Activated naive CD4-positive, alpha-beta T cell treated with Interleukin-2 at 50 U/mL for 16 hours (primary cell): ENCODE measurements at places on chromosomes 1 and 21.

- no peak for DNase-seq
Measured at GRCh38 chr1:208643005-208643597, 398.9 kb upstream of the PLXNA2 start.

DNA sequence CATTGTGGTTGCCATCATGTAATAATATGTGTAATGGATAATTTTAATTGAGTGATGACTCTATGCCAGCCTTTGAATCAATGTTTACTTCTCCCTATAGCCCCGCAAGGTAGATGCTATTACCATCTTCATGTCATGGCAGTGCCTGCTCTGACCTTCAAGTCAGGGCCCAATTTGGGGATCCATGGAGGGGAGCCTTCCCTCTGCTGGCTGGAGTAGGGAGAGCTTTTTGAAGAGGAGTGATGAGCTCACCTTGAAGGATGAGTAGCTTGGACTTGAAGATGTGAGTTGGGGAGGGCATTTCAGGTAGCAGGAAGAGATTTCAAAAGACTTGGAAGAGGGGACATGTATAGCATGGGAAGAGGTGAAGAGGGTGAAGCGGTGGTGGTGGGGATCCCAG, 189.2 kb downstream of the FOXD2 start:
- DNase-seq: no peak

DNA sequence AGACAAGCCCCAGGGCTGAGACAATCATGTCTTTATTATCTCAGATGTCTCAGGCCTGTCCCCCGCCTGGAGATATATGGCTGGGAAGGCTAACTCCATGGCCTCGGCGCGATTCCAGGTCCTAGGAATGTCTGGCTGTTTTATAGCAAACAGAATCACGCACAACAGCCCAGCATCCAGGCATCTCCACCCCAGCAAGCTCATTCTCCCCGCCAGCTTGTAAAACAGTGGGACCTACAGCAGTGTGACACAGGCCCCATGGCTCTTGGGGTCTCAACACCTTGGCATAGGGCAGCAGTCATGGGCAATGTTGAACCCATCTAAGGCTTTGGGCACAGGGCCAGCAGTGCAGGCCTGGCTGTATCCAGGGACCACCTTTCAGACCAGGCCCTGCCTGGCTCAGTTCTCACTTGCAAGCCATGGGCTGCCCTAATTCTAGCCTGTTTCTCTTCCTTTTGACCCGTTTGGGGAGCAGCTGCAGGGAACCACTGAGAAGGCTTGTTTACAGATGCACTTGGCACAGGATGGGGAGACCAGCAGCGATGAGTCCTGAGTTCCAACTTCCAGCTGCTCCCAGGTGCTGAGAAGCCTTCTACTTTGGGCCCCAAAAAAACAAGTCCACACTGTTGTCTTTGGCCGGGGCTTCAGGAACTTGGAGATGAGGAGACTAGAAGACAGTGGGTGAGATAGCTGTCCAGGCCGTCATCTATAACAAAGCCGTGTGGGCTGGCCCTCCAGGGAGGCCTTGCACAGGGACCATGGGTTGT, 34.4 kb downstream of the WNT4 start:
- no peak for DNase-seq

- peak; percentile 34 for DNase-seq
Measured at GRCh38 chr1:113811156-113811887, 954 bp downstream of the RSBN1 start.

DNA sequence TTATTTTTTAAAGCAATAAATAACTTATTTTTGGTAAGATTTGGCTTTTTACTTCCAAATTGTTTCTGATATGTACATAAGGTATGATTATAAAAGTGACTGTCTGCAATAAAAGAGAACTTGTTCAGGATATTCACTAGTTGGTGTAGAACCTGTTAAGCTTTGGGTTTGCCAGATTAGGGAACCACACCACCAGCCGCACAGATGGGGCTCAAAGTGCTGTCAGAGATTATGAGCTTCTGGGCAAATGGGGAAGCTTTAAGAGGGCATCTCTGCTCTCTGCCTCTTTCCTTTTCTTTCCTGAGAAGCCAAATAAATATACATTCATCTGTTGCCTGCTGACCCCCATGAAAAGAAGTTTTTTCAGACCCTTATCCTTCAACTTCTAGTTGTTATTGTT, 25.4 kb downstream of the IVNS1ABP start:
- no peak for DNase-seq

GRCh38 chr1:119253366-119253765, 112.9 kb upstream of the WARS2 start:
- DNase-seq: no peak

- no peak for DNase-seq
Measured at GRCh38 chr21:32705139-32705538, 22.7 kb downstream of the SYNJ1 start.

- no peak for DNase-seq
Measured at GRCh38 chr1:182087304-182087703, 25.8 kb upstream of the ZNF648 start.

DNA sequence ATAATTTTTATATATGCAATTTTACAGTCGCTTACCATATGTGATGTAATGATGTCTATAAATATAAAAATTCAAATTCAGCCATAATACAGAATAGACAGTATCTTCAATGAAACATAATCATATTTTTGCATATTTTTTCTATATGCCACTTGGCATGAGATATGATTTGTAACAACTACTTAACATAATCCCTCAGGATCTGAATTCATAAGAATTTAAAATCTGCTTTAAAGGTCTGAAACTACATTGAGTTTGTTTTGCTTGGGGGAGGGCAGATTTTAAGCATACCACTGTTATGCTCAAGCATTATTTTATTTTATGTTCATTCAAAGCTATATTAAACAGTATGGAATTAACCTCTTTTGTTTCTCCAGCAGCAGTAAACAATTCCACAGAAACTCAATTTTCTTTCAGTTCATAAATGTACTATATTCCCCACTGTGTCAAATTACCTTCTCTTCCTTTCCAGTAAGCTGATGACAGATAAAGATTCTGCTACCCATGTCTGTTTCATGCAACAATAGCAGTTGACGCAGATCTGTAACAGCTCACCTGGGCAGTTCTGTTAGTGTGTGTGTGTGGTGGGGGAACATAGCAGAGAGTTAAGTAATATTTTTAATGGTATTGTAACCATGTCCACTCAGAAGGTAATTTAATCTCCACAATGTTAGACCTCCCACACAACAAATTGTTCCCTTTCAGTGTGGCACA, 224.8 kb downstream of the NTNG1 start:
- DNase-seq: no peak

DNA sequence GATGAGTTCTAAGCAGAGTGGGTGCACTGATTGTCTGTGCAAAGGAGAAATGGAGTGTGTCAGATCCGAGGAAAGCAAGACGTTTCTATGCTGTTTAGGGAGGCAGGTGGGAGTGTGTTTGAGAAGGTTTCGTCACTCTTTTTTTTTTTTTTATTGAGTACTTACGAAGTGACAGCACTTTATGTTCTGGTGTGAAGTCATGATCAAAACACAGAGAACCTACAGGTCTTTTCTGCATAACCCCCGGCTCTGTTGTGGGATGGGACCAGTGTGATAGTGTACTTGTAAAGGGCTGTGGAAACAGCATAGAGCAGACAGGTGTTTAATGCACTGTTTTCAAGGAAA, 26.7 kb downstream of the MIA3 start:
- no peak for DNase-seq

GRCh38 chr1:246032984-246033383, 474.1 kb downstream of the SMYD3 start:
- DNase-seq: no peak

DNA sequence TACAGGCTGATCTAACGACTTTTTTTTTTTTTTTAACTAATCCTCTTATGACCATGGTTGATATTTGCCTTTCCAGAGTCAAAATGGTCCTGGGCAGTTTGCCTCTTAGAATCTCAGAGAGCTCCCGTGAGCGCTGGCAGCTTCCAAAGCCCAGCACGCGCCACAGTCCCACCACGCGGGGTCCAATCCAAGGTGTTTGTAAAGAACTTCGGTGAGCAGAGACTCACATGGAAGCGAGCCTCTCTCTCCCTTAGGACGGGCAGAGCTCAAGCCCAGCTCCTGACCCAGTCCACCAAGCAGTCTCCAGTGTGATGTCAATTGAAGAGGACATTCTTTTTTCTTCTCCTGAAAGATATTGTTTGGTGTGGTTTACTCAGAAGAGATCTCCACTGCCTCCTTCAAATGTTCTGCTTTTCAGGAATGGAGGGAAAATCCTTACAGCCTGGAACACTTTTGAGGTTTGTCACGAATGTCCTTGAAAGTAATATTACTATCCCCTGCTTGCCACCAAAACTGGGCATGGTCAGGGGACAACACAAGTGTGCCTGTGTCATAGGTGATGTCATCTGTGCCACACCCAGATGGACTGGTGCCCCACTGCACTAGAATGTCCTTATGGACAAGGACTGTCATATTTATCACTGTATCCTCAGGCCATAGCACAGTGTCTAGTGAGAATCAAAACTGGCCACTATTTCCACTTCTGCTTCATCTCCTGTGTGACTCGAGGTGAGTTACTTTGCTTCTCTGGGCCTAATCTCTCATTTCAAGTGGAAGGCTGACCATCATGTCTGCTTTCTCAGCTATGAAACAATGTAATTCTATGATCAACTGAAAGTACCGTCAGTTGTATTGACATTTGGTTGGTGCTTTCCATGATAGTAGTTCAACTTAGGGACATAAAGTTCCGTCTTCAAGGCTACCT, 97.4 kb upstream of the EDEM3 start:
- no peak for DNase-seq

DNA sequence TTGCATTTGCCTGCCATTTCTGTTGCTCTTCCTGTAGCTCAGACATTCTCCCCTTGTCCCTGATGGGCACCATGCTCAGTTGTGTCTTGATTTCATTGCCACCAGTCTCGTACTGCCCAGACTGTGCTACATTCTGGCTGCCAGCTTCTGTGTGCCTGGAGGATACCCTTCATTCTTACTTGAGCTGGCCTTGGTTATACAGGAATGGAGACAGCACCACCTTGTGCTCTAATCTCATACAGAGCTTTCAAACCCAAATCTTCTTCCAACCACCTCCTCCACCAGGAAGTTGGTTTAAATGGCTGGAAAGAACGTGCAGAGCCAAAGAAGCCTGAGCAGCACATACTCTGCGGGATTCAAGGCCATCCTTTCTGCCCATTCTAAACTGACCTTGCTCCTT, 165.3 kb downstream of the SLC35F3 start:
- no peak for DNase-seq

DNA sequence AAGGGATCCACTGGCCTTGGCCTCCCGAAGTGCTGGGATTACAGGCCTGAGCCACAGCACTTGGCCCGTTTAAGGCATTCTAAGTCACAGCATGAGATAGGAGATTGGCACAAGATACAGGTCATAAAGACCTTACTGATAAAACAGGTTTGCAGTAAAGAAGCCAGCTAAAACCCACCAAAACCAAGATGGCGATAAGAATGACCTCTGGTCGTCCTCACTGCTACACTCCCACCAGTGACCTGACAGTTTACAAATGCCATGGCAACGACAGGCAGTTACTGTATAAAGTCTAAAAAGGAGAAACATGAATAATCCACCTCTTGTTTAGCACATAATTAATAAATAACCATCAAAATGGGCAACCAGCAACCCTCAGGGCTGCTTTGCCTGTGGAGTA, 33.3 kb upstream of the RCC2 start:
- no peak for DNase-seq

DNA sequence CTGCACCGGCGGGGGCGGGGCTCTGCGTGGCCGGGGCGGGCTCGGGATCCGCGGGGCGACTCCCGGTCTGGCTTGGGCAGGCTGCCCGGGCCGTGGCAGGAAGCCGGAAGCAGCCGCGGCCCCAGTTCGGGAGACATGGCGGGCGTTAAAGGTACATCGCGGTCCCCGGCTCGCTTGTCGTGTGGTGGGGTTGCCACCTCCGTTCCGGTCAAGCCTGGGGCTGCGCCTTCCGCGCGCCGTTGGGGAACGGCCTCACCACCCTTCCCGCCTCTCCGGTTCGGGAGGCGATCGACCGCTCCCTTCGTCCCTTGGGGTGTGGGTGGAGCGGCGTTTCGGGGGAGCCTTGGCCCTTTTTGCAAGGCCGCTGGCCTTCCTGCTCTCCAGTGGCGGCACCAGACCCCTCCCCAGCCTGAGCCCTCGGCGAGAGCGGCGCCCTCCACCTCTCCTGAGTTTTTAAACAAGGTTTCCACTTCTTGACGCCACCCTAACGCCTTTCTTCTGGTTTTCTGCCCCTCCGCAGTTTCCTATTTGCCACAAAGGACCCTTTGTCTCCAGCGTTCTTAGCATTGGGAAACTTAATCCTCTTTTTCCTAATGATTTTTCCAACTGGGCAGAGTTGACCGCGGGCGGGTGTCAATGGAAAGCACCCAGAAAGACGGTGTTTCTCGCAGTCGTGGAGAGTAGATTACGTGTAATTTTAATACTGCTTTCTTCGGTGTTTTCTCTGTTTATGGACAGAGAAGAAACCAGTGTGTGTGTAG, at the start of the genes LEPR and LEPROT:
Gene LEPR, plus strand, starts transcription at position 79 of the 761 bp plus-strand sequence. CDS start 144,898 bp downstream, outside the sequence.
Gene LEPROT, plus strand, starts transcription at position 79 of the 761 bp plus-strand sequence. Its CDS starts 57 bp downstream, at position 136.
- DNase-seq: no peak

DNA sequence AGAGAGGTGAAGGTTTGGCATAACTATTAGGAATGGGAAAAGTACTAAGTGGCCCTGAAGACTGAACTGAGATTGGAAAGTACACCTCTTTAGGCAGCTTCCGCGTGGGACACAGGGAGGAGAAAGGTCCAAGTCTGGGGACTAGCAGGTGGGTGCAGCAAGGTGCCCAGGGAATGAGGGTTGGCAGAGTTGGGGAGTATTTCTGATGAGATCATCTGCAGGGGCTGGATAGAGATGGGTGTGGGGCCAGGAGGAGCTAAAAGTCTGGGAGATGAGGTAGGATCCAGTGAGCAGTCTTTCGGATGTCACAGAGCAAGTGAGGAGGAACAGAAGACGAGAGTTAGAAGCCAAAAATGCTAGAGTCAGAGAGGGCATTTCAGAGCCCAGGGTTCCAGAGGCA, 36.1 kb downstream of the CDCA8 start:
- no peak for DNase-seq

DNA sequence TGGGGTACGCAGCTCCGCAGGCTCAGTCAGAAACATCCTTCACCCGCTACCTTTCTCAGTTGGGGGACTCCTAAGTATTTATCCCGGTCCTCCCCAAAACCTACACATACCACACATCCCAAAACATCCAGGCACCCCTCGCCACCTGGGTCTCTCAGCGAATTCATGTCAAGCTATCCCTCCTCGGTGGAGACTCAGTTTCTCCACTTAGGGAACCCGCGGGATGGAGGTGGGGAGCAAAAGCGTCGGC, 1.3 kb upstream of the ZBTB7B start:
- DNase-seq: no peak

- no peak for DNase-seq
Measured at GRCh38 chr1:229572286-229572685, 13.8 kb upstream of the ABCB10 start.

- no peak for DNase-seq
Measured at GRCh38 chr1:170356585-170356984, 175.4 kb upstream of the GORAB start.

GRCh38 chr1:70317087-70317486, 37.4 kb downstream of the ANKRD13C start:
- DNase-seq: no peak
